ENCODE measurements at places on chromosomes 1 and 21.

DNA sequence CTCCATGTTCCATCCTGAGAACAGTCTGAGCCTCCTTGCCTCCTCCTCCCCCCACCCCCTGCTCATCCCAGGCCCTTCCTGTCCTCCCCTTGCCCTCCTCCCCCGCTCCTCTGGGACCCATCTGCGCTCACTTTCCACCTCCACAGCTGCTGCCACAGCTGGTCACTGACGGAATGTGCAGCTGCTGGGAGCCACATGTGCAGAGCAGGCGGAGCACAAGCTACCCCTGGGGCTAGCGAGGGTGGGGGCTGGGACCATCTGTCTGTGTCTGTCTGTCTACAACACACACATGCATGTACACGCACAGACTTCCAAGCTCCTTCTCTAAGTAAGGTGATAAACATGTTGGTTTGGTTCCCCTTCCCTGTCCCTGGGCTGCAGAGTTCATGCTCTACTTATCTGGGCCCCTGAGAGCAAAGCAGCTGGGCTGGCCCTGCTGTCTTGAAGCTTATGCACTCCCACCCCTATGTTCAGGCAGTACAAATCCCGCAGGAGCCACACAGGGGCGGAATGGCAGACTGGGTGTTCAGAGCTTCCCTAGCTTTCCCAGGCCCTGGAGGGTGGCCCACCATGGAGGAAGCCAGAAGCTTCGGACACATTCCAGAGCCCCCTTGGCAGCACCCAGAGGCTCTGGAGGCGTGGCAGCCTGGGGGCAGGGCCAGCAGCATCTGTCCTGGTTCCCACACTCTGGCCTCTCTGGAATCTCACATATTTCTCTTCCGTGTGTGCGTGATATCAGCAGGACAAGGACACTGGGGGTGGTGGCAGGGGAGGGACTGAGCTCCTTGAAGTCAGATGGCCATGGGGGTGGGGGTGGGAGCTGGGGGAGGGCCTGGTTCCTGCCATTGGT is 7.0 kb upstream of the HEYL start:
- DNase-seq: peak; percentile 27

DNA sequence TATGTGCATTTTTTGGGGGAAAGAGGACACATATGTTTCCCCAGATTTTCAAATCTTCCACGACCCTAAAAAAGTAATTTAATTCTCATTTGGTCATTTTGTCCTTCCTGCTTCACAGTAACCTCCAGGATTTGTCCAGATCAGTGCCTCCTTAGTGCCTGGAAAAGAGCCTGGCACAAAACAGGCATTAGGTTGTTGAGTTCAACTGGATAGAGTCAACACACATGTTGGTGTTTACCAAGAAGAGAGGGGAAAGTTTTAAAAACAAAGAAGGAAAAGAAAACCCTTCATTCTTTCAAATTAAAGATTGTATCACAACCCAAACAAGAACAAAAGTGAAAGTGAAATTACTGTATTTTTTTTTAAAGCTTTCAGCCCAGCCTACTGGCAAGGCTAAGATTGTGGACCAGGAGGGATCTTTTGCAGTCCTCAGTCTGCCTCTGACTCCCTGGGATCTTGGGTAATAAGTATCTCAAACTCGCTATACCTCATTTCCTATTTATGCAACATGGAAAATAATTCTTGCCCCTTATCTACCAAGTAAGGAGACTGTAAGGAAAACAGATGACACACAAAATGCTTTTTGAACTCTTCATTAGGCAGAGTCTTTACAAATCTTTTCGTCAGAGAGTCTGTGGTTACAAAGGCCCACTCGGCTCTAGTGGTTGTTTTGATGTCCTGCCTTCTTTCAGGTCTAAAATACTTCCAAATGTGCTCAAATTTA is 57.8 kb downstream of the ZNF281 start:
- DNase-seq: peak; percentile 42

DNA sequence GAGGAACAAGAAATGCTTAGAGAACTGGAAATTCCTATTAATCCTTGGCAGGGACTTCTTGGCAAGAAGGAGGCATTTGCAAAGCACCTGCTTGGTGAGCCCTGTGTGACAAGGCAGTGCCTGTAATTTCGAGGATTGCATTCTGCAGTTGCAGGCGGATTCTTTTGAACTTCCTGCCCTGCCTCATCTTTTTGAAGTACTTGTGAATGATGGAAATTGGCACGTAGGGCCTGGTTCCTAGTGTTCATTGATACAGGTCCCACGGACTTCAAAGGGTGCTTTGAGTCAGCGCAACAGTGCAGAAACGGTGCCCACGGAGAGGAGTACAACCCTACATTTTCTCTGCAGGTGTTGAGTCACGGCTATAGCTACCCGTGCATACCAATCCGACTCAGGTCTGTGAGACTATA is 6.4 kb downstream of the HUNK start:
- DNase-seq: no peak

DNA sequence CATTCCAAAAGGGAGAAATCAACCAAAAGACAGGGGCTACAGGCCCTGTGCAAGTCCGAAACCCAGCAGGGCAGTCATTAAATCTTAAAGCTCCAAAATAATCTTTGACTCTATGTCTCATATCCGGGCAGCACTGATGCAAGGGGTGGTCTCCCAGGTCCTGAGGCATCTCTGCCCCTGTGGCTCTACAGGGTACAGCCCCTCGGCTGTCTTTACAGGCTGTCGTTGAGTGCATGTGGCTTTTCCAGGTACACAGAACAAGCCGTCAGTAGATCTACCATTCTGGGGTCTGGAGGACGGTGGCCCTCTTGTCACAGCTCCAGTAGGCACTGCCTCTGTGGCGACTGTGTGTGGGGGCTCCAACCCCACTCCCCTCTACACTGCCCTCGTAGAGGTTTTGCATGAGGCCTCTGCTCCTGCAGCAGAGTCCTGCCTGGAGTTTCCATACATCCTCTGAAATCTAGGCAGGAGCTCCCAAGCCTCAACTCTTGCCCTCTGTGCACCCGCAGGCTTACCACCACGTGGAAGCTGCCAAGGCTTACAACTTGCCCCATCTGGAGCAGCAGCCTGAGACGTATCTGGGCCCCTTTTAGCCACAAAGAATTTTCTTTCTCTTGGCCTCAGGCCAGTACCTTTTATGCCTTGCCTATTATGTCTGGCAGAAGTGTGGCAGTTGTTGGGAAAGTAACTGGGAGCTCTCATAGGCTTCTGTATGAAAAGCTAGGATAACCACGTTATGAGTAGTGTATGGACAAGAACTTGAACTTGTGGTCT is 52.5 kb downstream of the POU2F1 start:
- peak; percentile 27 for DNase-seq

DNA sequence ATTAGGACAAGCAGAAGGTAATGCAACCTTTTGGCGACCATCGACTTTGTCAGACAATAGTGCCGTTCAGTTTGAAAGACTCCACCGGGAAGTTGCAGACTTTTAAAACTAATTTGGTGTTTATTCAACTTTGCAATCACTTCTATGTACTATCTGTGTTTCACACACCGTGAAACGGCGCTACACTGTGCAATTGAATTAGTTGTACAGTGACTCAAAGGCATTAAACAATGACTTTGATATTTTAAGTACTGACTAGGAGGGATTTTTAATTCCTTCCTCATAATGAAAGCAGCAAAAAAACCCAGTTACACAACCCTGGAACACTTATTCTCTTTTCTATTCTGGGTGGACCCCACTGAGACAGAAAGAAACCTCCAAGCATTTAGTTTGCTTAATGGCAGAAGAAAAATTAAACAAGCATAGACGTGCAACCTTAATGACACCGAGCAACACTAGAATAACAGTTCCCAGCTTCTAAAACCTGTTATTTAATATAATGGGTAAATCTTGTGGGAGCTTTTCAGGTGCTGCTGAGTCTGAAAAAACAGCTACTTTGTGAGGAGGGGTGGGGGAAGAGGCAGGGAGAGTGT is 176.8 kb downstream of the LMO4 start:
- DNase-seq: no peak

DNA sequence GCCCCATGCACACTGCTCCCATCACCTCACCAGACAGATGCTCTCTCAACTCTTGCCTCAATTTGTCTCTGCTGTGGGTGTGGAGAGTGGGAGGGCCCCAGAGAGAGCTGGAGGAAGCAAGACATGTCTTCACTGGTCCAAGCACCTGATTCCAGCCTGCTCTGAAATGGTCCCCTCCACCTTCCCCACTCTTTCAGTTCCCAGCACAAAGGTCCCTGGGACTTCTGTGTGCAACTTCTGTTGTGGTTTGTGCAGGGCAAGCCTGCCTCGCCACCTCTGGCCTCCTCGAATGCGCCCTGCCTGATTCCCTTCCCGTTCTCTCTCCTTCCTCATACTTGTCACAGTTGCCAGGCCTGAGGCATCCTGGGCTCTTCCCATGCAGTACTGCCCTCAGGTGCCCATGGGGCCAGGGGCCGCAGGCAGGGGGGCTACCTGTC is 119.3 kb downstream of the SYT2 start:
- no peak for DNase-seq

GRCh38 chr1:187129132-187129531 is 300.4 kb downstream of the PLA2G4A start:
- DNase-seq: no peak

DNA sequence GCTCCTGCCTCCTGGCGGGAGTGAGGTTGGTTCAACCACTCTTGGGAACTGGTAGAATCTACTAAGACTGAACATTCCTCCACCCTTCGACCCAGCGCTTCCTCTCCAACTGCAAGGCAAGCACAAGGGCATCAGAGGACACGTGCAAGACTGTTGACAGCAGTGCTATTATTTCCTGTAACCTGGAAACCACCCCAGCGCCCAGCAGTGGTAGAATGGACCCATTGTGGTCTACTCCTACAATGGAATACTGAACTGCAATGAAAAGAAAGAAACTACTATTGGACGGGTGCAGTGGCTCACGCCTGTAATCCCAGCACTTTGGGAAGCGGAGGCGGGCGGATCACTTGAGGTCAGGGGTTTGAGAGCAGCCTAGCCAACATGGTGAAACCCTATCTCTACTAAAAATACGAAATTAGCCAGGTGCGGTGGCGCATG is 33.0 kb upstream of the TARDBP start:
- peak; percentile 37 for DNase-seq

DNA sequence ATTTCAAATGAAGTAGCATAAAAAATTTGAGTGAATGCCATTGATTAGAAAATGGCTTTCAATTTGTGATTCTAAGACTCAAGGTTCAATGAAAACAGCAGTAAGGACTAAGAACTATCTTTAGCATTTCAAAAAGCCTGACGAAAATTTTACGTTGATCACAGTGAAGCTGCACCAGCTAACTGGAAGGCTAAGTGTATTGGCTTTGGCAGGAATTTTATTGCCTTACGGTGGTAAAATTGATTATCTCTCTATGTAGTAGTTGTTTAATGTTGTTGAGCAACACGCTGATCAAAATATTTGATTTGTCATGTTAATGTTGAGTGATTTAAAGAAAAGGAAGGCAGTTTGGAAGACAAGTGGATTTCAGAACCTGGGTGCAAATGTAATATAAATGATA is 49.6 kb downstream of the ATG4C start:
- DNase-seq: no peak

GRCh38 chr1:205258719-205259118 is 31.0 kb downstream of the TMCC2 start:
- no peak for DNase-seq

- no peak for DNase-seq
Observed at GRCh38 chr1:70044832-70045231, 160.5 kb downstream of the LRRC40 start.

DNA sequence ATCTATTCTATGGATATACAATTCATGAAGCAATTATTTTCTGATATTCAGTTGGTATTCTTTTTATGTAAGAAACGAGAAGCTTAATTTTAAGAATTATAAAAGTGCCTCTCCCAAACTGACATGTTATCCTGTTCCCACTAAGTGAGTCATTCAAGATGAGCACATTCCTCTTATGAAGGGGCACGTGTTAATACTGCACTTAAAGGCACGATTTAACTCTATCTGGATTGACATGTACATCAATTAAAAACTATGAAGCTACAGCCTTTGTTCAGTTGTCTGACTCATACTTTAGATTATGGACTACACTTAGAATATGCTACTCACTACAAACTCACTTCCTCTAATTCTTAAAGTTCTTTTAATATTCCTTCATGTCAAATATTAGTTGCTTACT is 111.6 kb downstream of the CYYR1 start:
- no peak for DNase-seq

- no peak for DNase-seq
Observed at GRCh38 chr1:12485231-12486058, 132.6 kb downstream of the DHRS3 start.

DNA sequence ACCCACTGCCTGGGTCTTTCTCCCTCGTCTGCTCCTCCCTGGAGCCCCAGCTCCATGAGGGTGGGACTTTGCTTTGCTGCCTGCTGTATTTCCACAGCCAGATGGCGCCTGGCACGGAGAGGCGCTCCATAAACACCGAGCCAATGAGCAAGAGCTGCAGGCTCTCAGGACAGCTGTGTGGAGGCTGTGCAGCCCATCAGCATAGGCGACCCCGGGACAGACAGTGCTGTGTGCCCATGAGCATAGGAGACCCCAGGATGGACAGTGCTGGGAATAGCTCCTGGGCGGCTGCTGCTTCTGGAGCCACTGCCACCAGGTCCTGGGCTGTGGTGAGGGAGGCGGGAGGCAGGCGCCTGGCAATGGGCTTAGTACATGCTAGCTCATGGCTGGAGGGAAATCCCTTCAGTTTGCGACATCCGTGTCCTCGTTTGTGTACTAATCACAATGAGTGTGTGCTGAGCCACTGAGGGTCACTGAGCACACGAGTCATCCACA is 29.2 kb downstream of the CEP104 start:
- DNase-seq: peak; percentile 19

DNA sequence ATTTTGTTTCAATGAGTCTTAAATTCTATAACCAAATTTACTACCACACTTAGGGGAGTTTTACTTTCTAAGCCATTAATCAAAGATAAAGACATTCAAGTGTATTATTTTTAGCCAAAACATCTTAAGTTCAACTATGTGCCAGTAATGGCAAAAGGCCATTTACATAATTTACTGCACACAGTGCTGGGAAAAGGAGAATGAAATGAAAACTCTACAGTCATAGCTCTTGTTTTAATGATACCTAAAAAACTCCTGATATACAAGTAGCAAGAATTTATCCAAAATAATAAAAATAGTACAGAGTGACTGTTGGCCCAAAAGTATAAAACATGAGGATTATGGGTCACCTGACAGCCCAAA is 42.4 kb upstream of the C1orf198 start:
- no peak for DNase-seq

DNA sequence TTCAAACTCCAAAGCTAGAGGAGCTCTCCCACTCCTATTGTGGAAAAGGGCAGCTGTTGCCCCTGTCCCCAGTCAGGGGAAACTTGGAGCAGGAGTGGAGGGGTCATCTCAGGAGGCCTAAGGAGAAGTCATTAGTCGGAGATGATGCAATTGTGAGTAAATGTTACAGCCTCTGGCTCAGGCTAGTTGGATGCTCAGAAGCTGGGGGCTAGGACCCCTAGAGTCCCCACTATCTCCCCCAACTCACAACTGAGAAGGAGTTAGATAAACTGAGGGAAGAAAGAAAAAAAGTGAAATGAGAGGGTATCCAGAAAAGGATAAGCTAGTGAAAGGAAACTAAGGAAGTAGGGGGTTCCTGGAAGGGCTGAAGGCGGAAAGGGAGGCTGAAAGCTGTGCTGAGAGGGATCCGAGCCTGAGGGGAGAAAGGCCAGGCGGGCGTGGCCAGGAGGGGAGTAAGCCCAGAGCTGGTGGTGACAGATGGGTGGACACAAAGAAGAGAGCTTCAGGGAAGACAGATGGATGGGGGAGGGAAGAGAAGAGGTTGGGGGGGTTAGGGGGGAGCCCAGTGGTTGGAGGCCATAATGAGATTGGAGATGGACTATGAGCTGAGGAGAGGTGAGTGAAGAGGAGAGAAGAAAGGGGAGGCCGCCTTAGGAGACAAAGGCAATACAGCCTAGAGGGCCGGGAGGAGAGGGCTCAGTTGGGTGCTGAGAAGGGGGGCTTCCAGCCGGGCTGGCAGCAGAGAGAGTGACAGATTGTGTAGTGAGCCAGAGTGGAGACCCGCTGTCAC is 4.5 kb upstream of the NHLH1 start:
- peak; percentile 26 for DNase-seq

GRCh38 chr1:87706203-87706602 is 377.5 kb downstream of the LMO4 start:
- DNase-seq: no peak
